ENCODE measurements at places on chromosomes 6 and 20.

DNA sequence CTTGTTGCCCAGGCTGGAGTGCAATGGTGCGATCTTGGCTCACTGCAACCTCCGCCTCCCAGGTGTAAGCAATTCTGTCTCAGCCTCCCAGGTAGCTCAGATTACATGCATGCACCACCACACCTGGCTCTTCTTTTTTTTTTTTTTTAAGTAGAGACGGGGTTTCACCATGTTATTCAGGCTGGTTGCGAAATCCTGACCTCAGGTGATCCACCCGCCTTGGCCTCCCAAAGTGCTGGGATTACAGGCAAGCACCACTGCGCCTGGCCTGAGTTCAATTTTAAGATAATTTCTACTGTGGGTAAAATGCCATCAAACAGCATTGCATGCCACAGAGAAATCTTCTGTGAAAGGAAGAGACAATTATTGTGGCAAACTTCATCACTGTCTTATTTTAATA, 633.1 kb downstream of the KIF16B start:
- DNase-seq: no peak

DNA sequence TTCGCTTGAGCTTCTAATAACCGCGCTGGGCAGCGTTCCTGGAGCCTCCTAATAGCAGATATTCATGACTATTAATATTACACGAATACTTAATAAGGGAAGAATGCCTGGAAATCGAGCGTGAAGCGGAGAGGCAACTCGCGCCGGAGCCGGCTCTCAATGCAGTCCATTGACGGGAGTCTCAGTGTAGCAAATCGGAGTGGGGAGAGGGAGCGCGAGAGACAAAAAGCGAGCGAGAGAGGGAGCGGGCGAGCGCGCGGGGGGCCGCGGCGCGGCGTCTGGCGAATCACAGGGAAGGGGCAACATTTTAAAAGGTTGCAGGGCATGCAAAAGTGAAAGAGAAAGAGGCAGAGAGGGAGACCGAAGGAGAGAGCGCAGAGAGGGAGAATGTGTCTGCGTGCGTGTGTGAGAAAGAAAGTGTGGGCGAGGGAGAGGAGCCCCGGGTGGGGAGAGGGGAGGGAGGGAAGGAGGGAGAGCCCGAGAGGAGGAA, 2.9 kb downstream of the TFAP2A start:
- DNase-seq: peak; percentile 83

GRCh38 chr6:70375882-70376281, 37.4 kb upstream of the FAM135A start:
- no peak for DNase-seq

DNA sequence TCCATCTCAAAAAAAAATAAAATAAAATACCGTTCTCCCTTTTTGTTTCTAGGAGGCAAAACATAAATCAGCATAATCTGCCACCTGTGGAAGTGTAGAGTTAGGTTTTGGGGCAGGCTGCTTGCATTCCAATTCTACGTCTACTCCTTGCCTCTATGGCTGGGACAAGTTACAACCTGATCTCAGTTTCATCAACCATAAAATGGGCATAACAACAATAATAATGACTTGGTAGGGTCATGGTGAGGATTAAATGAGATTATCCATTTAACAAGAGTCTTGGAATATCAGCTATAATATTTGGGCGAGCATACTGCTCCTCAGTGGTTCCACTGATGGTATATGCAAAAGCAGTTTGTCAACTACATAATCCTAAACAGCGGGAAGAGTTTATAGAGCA, 3.7 kb upstream of the RAE1 start:
- no peak for DNase-seq

- DNase-seq: no peak
Observed at GRCh38 chr20:20213526-20214121, 154.3 kb upstream of the INSM1 start.

DNA sequence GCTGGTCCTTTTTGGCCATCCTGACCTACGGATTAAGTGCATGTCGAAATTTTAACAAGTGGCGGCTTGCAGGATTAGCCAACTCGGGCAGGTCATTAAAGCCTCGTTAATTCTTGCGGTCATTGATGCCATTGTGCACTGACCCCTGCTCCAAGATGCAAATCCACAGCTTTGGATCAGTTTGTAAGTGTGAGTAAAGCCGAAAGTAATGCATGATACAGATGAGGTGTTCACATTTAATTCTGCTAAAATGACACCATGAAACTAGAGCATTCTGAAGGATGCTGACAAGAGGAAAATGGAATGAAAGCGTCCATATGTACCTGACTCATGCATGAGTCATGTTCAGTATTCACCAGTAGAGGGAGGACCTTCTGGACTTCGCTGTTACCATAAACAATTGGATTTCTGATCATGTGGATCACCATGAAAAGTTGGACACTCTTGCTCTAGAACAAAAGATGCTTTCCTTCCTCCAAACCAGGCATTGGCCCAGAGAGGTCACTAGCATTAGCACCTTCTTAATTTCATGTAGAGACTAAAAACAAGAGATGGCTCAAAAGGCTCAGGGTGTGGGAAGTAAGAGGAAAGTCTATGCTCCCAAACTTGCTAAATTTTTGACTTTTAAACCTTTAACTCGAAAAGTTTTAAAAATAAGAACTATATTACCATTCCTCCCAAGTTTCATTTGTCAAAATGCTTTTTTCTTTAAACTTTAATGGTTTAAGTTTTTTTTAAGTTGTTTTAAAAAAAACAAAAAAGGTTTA, 48.0 kb downstream of the MUC22 start:
- no peak for DNase-seq

GRCh38 chr6:56790414-56790813, 147.7 kb upstream of the DST start:
- DNase-seq: no peak

DNA sequence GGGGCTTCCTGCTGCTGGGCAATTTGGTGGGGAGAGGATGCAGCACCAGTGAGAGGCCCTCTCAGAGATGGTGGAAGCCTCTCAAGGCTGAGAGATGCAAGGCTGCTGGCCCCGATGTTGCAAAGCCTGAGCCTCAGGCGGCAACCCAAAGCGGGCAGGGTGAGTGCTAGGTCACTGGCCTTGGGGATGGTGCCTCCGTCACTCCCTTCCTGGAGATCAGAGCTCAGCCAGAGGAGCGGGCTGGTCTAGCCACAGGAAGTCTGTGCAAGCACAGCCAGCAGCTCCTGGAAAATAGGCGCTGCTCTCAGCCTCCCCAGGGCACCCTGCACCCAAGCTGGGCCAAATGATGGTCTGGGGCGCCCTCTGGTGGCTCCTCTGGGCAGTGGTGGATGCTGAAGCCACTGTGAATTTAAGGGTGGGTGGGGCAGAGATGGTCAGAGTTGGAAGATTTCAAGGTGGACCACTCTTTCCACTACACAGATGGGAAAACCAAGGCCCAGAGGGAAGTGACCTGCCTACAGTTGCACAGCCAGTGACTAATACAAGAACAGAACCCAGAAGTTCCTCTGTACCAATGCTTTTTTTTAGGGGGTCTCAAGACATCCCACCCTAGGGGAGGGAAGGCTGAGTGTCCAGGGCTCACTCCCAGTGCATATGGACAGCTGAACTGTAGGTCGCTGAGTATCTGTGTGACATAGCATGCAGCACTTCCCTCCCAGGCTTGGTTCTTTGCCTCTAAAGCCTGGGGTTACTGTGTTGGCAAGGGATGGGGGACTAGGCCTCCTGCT, 20.8 kb downstream of the C20orf203 start:
- peak; percentile 94 for DNase-seq

DNA sequence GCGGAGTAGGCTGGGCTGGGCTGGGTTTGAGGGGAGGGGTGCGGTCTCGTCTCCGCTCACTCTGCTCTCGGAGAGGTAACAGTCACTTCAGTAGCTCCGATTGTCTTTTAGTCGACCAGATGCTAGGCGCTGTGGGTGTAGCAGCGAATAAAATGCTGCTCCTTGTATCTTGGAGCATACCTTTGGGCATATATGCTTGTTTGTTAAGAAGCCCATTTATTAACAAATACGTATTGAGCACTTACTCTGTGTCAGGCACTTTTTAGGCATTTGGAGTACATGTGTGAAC, 545 bp downstream of the ACTR5 start:
- DNase-seq: no peak

DNA sequence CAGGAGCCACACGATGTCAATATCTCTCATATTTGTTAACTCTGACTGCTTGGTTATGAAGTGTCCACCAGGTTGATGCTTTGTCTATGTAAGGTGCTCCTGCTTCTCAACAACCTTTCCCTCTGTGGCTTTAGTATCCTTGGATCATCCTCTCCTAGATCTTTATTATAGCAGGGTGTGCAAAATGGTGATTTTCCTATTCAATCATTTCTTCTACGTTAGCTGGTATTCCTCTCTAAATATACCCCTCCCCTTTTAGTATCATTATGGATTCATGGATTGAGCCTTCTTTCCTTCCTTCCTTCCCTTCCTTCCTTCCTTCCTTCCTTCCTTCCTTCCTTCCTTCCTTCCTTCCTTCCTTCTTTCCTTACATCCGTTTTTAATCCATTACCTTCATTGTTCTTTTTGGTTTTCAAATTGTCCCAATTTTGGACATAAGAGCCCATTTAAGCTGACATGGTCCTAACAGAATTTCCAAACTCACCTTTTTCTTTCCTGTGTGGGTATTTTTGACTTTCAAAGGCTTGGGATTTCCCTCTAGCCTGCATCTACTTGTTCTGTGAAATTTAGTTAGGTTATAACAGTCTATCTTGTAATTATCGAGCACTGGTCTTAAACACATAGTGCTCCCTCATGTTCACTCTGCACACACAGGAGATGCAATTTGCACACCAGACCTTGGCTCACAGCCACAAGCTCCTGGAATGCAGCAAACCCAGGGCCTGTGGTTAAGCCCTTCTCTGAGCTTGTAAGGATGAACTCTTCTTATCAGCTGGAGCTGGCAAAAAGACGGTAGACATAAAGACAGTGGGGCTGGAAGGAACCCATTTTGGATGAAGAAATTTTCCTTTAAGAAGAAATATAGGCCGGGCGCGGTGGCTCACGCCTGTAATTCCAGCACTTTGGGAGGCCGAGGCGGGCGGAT, 109.9 kb downstream of the SLC24A3 start:
- DNase-seq: no peak

DNA sequence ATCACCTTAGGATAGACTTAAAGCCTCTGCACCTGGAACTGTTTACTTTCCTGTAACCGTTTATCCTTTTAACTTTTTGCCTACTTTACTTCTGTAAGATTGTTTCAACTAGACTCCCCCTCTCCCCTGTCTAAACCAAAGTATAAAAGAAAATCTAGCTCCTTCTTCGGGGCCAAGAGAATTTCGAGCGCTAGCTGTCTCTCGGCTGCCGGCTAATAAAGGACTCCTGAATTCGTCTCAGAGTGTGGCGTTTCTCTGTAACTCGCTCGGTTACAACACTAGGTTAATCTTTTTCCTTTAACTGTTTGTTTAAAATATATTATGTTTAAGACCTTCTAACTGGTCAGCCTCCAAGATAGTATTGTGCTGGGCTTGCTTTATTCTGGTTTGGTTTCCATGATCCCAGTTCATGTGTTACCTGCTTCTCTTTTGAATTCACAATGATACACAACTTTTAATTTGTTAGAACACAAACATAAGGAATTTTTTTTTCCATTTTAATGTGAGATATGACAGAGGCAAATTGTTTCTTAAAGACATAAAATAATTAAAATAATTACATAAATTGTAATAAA, 8.7 kb upstream of the NQO2 start:
- DNase-seq: no peak

GRCh38 chr20:38735172-38735571, 10.9 kb downstream of the SLC32A1 start:
- DNase-seq: no peak

DNA sequence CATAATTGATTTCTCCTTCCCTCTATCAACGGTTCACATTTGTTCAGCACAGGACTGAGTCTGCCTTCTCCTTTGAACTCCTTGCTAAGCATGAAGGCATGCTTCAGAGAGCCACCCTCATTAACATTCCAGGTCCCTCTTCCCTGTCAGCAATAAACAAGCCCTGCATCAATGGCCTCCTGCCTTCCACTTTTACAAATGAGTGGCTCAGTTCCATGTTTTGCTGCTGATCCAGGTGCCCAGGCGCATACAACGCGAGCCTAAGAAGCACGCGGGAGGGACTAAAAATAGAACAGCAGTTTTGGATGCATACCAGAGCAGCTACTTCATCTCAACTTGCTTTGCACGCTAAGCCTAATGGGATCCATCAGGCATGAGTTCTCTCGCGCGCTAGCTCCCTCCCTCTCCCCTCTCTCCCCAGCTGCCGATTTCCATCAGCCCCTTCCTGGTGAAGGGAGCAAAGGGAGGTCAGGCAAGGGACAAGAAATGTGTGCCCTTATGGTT, 53.4 kb downstream of the TRAF3IP2 start:
- peak; percentile 88 for DNase-seq

DNA sequence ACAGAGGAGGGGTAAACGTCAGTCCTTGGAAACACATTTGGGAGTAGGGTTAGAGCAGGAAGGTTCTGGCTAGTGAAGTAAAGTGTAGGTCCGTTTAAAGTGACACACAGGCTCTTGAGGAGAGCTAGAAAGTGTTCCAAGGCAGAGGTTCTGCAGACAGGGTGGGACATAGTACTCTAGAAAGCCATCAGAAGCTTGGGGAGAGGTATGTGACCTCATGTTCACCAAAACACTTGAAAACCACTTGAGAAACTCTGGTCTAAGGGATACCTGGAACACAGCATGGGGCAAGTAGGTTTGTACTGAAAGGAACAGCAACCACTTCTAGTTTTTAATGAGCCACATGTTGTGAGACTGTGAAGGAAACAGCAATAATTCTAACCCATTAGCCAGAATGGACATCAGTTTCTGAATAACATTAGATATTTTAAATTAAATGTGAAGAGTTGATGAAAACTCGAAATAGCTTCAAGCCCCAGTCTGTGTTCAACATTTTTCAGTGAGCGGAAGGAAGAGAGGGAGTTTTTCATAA, 49.0 kb downstream of the SOBP start:
- no peak for DNase-seq

DNA sequence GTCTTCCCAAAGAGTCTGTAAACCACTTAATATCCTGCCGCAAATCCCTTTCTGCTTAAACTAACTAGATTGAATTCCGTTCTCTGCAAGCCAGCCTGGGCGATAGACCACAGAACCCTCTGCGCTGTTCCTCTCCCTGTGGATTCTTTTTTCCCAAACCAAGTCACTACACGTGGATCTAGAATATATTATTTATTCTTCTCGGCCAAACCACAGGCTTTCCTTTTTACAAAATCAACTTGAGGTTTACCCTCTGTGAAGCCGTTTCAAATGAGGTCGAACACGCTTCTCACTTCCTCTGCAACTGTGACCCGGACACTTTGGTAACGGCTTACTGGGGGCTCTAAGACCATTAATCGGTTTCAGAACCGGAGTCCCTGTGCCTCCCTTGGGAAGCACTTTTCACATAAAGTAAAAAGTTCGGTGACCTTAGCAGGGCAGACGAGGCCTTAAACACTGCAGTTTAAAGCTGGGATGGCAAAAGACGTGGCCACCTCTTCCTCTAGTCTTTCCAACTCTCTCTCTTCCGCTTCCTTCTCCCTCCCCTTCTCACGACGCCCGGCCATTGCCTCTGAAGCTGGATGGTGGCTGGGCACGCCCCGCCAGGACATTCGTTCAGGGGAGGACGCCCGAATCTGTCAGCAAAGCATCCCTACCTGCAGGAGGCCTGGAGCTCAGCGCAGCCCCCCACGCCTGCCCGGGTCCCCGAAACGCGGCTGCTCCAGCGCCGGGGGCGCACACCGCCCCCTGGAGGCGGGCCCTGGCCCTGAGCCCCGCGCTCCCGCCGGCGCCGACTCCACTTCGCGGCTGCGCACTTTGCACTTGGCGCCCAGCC, 55.0 kb upstream of the FOXC1 start:
- DNase-seq: peak; percentile 76

- peak; percentile 75 for DNase-seq
Observed at GRCh38 chr20:346640-347316, at the start of gene NRSN2. TSS of gene NRSN2 (plus strand) at chr20:347111. CDS start at chr20:349644, 2,533 bp downstream.
